ENCODE measurements at places on chromosomes 1 and 21. TPM values are rescaled to one million over a fixed set of nuclear protein-coding genes. Genes with fewer than 3 reads are reported as not detected.

DNA sequence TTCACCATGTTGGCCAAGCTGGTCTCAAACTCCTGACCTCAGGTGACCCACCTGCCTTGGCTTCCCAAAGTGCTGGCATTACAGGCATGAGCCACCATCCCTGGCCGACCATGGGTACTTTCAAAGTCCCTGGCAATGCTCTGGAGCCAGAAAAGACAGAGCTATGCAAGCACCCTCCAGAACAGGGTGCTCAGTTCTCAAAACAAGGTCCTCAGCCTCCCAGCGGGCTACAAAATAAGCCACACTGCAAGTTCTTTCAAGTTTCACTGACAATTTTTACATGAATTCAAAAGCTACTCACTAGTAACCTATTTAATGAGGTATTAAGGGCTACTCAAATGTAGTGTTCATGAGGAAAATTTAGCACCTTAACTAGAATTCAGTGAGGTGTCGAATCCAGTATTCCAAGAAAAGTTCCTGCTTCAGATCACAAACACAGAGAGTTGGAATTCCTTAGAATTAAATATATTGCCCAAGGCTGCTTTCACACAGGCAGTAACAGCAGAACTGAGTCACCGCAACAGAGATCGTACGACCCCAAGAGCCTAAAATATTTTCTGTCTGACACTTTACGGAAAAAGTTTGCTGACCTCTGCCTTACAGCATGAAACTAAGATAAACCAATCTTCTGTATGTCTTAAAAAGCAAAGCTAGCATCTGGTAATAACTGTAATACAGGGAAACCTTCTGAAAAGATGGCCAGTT, 60.7 kb downstream of the HSF2BP start:
- no peaks in the 10 kb centered on the region for H3K27me3 ChIP-seq
- no peak for DNase-seq
- no peaks in the 10 kb centered on the region for H3K4me1 ChIP-seq
- no peak overlapping the region for H3K27ac ChIP-seq
- no peaks in the 10 kb centered on the region for H3K36me3 ChIP-seq

- no peaks in the 10 kb centered on the region for H3K4me1 ChIP-seq
- H3K36me3 ChIP-seq: no peaks in the 10 kb centered on the region
- no peak overlapping the region for H3K4me3 ChIP-seq
- H3K27me3 ChIP-seq: no peaks in the 10 kb centered on the region
Measured at GRCh38 chr1:13929313-13929712, 229.3 kb downstream of the PRDM2 start.

GRCh38 chr1:70866542-70867264, 180.9 kb downstream of the PTGER3 start:
- no peaks in the 10 kb centered on the region for H3K27me3 ChIP-seq
- H3K4me3 ChIP-seq: no peak overlapping the region

DNA sequence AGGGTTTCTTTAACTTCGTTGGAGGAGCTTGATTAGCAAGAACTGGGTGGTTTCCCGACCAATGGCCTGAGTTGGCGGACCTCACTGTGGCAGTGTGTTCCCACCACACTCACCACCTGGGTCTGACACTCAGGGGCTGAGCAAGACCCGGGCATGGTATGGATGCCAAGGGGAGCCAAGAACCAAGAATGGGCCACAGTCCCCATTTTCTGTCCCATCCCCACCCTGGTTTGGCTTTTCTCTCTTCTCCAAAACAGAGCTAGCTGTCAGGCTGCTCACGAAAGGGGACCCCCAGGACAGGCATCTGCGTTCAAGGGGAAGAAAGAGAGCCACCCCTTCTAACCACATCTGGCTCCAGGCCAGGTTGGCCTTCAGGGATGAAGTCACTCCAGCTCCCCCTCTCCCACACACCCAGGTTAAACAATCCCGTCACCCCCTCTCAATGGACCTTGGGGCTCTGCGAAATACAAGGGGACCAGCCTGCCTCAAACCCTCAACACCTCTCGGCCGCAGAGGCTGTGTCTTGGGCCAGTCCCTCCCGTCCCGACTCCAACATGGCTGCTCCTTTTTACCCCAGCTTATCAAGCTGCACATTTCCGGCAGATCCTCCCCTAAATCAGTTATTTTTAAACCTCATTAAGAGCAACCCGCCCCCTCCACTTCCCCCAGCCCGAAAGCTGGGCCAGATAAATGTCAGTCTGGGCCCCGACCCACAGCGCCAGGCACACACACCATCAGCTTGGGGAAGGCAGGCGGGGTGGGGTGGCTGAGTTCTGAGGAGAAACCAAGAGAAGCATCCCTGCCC, 3.4 kb downstream of the TAGLN2 start:
- H3K4me1 ChIP-seq: peaks cover 48% of the 10 kb centered on the region
- H3K27me3 ChIP-seq: no peaks in the 10 kb centered on the region
- peak overlapping the region; percentile 94 for H3K4me3 ChIP-seq
- peak; percentile 59 for DNase-seq

- no peaks in the 10 kb centered on the region for H3K36me3 ChIP-seq
- H3K4me1 ChIP-seq: no peaks in the 10 kb centered on the region
- no peak for DNase-seq
- no peak overlapping the region for H3K27ac ChIP-seq
- no peaks in the 10 kb centered on the region for H3K27me3 ChIP-seq
Measured at GRCh38 chr1:2948751-2949680, 72.3 kb upstream of the ACTRT2 start.

- no peaks in the 10 kb centered on the region for H3K36me3 ChIP-seq
- H3K27me3 ChIP-seq: no peaks in the 10 kb centered on the region
- no peaks in the 10 kb centered on the region for H3K4me1 ChIP-seq
- DNase-seq: no peak
- H3K4me3 ChIP-seq: no peak overlapping the region
Measured at GRCh38 chr1:210681158-210681557, 352.5 kb downstream of the HHAT start.

The NBPF3 gene
- polyA plus RNA-seq: 1.5 TPM

The NRDC gene
- 75.5 TPM for polyA plus RNA-seq

The LCE1B gene
- not detected for polyA plus RNA-seq

Data from CD4-positive, CD25-positive, alpha-beta regulatory T cell (primary cell).